NCI-H2227 treated with DMSO at 0.1 percent for 48 hours (cell line): ENCODE measurements at places on chromosomes 5 and 9.

DNA sequence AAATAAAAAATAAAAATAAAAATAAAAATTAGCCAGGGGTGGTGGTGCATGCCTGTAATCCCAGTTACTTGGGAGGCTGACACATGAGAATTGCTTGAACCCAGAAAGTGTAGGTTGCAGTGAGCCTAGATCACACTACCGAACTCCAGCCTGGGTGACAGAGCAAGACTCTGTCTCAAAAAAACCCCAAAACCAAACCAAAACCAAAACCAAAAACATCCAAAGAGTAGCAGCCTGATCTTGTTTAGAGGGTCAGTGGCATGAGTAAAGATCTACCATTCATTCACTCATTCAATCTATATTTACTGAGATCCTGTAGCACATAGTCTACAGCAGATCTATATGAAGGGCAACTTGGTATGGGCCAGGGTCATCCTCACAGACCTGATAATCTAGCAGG is 202.4 kb downstream of the MAPKAP1 start:
- no peak for DNase-seq

DNA sequence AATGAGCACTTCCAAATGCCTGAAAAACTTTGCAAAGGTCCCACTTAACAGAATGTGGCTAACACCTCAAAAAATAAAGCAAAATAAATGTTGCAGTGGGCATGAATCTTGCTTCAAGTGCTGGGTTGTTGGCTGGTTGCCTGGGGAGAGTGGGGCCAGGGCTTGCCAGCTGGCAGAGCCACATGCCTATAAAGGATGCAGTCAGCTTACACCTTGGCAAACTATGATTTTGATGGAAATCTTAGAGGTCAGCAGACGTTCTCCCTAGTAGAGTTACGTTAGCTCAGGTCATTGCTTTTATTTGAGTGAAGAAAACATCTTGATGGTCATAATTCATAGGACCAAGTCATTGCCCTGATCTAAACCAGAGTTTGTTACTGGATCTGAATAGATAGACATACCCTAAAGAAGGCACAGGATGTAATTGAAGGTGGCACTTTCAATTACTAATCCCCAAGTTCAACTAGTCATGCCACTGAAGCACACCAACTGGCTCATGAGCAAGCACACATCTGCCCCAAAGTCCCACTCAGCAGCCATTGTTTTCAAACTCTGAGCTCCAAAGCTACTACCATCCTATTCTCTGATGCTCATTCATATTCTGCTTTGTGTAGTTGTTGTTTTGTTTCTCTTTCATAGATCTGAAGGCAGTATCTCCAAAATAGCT is 51.2 kb upstream of the ZSWIM6 start:
- DNase-seq: no peak

DNA sequence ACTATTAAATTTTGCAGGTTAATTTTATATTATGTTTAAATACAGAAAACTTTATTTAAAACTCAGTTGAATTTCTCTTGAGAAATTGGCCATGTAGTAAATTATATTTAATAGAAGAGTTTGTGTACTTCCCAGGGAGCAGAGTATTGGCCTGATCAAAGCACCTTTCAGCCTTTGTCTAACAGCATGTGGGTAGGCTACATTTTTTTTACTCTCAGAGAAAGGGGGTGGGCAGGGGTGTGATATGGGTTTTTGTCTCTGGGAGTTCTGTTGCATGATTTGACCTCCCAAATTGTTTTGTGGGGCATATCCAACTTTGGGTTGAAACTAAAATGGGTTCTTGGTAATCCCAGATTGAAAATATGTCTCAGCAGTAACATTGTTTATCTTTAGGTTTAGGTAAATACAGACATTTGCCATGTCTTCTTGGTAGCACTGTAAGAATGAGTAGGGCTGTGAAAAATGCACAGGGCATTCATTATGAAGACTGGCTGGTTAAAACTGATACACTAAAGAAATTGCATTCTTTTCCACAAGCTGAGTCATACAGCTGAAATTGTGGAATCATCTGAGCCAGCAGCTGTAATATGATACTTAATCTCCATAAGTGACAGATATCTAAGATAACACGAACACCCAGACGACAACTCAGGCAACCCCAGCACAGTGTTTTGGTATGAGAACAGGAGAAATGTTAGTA is 75.4 kb upstream of the CDKN2B start:
- DNase-seq: no peak

GRCh38 chr9:121604654-121605053 is 46.8 kb upstream of the DAB2IP start:
- no peak for DNase-seq

- DNase-seq: no peak
Observed at GRCh38 chr5:169652057-169652456, 15.0 kb downstream of the DOCK2 start.

DNA sequence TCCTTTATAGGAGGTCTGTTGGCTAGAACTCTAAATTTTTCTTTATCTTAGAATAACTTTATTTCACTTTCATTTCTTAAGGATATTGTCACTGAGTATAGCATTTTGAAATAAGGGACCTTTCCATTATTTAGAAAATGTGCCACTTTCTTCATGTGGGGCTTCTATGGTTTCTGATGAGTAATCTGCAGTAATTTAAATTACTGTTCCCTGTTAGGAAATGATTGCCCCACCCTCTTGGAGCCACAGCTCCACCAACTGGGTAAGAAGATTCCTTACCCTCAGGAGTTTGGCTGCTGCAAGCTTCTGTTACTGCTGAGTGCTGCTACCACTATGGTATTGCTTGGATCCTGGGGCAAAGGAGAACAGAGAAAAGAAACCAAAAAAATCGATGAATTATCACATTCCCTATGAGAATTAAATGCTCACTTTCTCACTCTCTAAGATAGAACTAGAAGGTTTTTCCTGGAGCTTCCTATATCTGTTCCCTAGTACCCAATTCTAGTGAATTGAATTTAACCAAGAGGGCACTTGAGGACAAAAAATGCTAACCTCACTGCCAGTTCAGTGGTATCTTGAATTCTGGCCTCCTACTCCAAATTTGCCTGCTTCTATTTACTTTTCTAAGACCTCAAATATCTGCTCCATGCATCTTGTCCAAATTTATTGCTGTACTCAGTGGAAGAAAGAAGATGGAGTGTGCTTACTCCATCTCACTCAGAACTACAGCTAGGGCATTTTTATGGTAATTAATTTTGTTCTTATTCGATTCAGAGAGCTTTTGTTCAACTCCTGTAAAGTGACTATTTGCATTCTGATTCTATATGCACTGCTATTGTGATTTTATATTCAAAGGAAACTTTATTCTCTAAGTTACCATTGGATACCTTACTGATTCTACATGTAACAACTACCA is 2111.3 kb downstream of the MAT2B start:
- no peak for DNase-seq

DNA sequence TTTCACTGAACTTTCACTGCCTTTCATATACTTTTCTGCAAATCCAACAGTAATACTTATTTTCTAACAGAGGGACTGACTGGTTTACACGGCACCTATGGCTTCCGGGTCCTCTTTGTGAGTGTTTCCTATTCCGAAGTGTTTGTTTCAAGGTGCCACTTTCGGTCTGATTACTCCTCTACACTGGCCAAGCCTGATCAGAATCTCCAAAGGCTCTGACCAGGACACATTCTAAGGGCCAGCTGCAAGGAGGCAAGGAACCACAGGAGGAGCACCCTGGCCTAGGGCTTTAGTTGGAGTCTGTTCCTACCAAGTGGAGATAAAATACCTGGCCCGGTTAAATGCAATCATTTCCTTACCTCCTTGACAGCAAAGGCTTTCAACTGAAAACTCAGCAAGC is 132.1 kb downstream of the GLIS3 start:
- no peak for DNase-seq

DNA sequence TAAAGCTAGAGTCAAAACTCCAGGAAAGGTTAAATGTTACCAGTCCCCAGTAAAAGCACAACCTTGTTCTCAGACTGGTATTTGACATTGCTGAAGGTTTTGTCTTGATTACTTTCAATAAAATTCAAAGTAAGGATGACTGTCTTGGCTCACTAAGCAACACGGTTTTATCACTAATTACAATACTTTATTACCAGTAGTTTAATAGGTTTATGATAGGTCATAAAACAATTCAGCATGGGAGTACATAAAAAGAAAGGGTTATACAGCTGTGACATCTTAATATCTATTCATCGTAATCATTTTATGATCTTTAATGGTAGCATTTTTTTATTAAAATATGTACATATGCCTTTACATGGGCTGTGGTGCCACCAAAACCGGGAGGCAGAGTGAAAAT is 370.7 kb upstream of the IRX2 start:
- no peak for DNase-seq

DNA sequence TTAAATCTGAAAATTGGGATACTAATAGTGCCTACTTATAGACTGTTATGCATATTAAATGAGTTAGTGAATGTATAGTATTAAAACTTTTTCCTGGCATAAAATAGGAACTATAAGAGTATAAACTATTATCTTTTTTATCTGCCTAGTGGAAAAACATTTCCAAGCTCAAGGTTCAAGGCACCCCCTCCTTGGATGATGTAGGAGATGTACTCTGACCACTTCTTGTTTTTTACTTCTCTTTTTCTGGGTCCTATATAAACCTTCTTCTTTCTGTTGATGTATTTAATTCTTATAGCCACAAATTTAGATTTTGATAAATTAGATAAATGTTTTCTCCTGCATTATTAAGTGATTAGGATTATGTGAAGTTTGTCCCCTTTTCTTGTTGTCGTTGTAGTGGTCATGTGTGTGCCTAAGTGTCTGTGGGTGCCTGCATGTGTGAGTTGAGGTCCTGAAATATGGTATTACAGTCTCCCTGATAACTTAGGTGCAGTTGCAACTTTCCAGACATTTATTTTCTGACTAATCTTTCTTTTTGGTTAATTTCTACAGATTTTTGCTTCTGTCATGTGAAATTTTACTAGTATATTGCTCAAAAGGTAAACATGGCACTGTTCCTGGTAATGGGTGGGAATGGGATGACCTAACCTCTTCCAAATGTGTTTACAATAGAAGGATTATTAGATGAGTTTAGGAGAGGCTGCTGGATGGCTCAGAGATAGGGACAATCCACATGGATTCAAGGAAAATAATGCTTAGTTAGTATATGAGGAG is 160.8 kb upstream of the CDKN2B start:
- DNase-seq: no peak

DNA sequence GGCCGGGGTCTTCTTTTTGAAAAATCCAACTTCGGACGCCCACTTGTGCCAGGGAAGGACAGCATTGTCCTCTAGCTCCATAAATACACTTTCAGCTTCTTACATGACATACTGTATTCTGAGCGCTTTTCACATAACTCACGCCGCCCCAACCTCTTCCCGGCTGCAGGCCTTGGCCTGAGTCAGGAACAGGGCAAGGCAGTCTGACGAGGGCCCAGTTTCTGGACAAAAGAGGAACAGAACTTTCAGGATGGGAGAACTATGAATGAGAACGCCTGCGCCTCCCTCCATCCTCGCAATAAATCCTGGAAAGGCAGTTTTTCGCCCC is 650 bp downstream of the DCTN4 start:
- no peak for DNase-seq

GRCh38 chr9:113521693-113522255 is 58.2 kb downstream of the RGS3 start:
- no peak for DNase-seq

- no peak for DNase-seq
Observed at GRCh38 chr5:68565427-68565826, 349.9 kb downstream of the PIK3R1 start.

DNA sequence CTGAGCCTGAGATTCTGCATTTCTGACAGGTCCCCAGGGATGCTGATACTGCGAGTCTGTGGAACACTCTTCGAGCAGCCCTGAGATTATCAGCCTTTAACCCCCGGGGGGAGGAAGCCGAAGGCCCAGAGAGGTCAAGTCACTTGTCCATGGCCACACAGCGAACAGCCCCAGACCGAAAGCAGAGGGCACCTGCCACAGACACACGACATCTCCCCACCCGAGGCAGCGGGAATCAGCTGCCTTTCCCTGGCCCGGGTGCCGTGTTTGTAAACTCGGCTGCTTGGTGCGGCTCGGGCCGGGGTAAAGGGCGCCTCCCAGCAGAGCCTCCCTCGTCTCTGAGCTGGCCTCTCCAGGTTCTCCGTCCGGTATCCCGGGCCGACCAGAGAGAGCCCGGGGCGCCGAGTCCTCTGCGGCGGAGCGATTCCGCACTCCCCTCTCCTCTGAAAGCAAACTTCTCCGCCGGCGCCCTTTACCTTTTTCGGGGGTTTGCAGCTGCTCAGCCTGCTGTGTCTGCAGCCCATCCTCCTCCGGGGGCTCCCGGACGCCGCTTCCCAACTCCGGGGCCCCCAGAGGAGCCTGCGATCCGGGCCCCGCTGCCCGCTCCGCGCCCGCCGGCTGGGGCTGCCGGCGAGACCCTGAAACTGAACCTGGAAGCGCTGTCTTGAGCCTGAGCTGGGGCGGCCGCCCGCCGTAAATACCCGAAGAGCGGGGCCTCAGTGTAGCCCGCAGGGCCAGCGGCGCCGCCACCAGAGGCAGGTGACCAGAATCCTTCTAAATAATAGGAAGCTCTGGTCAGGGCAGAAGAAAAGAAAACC is at the start of gene CCDC69:
TSS of gene CCDC69 (minus strand) at position 646 of the 818 bp plus-strand sequence. CDS start at position 524, 122 bp downstream.
- DNase-seq: peak; percentile 14

- no peak for DNase-seq
Observed at GRCh38 chr5:68122439-68123328, 92.9 kb upstream of the PIK3R1 start.

GRCh38 chr9:130138791-130139190 is 33.4 kb upstream of the NCS1 start:
- no peak for DNase-seq

DNA sequence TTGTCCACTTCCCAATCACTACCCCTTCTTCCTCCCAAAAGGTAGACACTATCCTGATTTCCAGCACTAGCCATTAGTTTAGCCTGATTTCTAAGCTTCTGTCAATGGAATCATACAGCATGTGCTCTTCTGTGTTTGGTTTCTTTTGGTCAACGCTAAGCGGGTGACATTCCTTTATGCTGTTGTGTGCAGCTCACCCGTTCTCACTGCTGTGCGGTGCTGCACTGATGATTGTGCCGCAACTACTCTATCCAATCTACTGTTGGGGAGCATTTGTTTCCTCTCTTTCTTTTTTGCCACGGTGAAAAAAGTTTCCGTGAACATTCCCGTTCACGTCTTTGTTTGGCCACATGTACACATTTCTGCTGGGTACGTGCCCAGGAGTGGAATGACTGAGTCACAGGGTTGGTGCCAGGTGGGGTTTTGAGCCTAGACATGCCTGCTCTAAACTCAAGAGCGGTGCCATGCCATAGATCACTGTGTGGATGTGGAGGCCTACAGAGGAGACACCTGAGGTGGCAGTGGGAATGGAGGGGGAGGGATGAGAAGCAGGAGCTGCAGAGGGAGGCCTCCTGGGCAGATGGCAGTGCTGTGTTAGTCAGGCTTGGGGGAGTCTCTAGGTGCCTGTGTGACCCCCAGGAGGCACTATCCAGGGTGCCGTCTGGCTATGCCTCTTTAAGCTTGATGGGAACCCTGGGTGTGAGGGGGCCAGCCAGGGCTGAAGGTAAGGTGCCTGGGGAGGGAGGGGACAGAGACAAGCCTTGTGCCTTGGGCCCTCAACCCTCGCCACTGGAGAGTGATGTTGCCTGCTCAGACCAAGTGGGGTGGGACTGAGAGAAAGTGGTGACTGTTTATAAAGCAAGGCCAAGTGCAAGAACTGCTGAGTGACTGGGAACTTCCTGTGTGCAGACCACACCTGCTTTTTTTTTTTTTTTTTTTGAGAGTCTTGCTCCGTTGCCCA is 11.4 kb upstream of the ANKRD33B start:
- no peak for DNase-seq

- no peak for DNase-seq
Observed at GRCh38 chr9:114178756-114179450, 23.6 kb downstream of the COL27A1 start.

- peak; percentile 33 for DNase-seq
Observed at GRCh38 chr9:117413346-117414219, 1.3 kb downstream of the ASTN2 start.

- no peak for DNase-seq
Observed at GRCh38 chr9:95024097-95024671, 293.3 kb downstream of the FANCC start.

- no peak for DNase-seq
Observed at GRCh38 chr9:99896119-99896518, 10.3 kb upstream of the STX17 start.
